Epithelial cell of esophagus (primary cell): ENCODE measurements at places on chromosomes 6 and 20.
A peak's percentile ranks its signal among the peaks of the same experiment; 100 is the strongest.

- DNase-seq: no peak
These were observed 109.7 kb downstream of the AKAP7 start for GRCh38 chr6:131244942-131245341.

- no peak for DNase-seq
These were observed 6.2 kb downstream of the PTPN1 start for GRCh38 chr20:50516180-50516934.

DNA sequence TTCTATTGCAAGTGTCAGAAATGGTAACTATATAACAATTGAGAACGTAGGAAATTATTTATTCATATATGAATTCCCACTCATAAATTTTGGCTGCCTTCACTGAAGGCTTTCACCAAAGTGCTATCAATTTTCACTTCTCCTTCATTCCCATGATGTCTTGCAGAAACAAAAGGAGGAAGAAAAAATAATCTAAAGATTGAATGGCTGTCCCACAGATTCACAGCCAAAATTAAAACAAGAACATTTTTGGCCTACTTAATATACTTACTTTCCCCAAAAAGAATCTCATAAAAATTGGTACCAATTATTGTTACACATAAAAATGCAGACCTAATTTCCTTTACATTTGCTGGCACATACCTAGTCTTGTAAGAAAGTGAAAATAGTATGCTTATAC is 616.1 kb downstream of the CD109 start:
- no peak for DNase-seq

DNA sequence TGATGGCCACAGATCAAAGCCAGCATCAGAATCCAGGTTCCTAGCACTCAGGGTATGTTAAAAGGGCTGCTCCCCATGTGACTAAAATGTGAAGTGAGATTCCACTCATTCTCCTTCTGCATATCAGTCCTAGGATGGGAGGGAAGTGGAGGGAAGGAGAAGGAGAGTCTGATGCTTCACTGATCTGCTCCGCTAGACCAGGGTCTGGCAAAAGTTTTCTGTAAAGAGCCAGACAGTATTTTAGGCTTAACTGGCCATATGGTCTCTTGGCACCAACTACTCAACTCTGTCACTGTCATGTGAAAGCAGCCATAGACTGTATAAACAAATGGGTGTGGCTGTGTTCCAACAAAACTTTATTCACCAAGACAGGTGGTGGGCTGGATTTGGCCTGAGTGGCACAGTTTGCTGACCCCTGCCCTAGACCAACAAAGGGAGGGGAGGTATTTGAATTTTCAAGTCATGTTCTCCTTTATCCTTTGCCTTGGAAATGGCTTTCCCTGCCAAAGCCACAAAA is 22.6 kb downstream of the GHRH start:
- DNase-seq: no peak

DNA sequence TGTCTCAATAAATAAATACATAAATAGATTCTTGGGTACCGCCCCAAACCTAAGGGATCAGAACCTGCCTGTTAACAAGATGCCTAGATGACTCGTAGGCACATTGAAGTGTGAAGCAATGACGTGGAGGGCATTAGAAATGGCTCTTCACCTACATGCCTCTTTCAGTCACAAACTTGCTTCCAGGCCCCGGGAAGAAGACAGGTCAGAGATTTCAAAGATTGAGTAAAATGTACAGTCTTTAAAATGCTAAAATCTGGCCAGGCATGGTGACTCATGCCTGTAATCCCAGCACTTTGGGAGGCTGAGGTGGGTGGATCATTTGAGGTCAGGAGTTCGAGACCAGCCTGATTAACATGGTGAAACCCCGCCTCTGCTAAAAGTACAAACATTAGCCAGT is 480.8 kb upstream of the JARID2 start:
- peak; percentile 68 for DNase-seq

DNA sequence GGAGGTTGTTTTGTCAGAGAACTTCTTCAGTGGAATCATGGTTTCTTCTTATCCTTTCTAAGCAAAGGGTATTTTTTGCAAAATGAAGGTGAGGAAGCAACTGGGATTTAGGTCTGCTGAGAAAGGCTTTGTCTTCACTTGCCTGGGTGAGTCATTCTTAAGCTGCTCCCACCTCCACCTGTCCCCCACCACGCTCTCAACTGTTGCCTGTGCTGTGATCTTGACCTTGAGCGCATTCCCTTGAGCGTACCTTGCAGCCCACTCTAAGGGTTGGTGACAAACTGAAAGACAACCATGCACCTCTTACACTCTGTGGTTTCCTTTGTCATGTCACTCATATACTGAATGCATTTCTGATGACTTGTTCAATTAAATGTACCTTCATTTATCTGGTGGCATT is 641.1 kb downstream of the RNF144B start:
- peak; percentile 11 for DNase-seq

- DNase-seq: no peak
These were observed 36.5 kb downstream of the MYT1 start for GRCh38 chr20:64200740-64201139.

DNA sequence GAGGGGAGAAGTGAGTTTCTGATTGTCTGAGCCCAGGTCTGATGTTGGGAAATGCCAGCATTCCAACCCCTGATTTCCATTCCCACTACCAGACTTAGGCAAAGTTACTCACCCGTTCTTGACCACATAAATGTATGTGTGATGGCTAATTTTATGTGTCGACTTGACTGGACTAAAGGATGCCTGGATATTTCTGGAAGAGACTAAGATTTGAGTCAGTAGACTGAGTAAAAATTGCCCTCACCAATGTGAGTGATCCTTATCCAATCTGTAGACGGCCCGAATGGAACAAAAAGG is 95.8 kb upstream of the TAB2 start:
- no peak for DNase-seq

DNA sequence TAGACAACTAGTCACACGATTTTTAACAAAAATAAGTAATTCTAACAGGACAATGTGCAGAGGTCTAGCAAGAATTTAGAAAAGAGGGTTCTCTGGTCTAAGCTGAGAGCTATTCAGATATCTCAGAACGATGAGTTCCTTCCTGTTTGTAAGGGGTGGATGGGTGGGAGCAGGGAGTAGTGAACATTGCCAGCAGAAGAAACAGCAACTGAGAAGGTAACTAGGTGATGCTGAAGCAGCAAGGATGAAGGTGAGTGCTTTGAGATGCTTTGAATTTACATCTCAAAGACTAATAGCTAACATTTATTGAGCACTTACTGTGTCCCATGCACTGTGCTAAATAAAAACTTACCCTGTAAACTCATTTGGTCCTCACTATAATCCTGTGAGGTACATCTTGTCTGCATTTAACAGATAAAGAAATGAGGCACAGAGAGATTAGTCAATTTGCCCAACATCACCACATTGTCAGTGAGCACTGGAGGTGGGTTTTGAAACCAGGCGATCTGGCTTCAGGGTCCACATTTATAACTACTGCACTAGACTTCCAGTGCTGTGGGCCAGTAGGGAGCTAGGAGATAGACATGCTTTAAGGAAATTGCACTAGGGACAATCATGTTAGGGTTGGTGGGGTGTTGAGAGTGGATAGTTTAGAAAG is 15.7 kb downstream of the BRD2 start:
- no peak for DNase-seq

DNA sequence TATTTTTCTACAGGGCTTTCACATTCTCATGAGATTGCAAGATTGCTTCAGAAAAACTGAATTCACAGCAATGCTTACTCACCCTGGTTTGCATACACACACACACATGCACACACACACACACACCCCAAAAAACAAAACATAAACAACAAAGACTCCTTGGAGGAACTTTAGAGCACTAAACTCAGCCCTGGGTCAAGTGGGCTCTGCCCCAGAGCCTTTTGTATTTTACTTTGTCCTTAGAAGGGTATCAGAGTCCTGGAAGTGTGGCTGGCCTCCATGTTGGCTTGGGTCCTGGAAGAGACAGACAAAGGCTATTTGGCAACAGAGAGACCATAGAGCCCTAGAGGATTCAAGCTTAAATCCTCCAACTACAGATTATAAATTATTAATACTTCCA is 8.0 kb upstream of the CST9 start:
- no peak for DNase-seq

DNA sequence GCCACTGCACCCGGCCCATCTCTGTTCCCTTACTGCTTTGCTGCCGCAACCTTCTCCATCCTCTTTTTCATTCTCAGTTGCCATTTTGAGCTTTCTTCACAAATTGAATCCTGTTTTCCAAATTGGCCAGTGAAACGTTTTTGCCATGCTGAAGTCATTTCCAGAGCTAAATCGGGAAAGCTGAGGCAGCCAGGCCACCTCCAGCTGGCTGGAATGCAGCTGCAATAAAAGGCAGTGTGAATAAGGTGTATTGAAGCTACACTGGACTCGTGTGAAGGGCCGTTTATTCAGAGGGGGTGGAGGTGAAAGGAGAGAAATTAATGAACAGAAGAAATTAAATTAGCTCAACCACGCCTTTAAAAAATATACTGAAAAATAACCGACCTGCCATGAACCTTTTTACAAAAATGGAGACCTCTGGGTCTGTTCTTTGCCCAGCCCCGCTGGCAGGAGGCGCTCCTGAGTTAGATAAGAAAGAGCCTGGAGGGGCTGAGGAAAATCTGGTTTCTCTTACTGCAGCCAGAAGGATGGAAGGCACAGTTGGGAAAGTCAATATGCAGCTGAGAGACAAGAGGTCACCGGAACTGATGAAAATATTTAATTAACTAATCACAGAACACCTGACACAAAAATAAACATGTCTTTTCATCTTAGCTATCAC is 283.9 kb downstream of the FOXC1 start:
- DNase-seq: no peak

DNA sequence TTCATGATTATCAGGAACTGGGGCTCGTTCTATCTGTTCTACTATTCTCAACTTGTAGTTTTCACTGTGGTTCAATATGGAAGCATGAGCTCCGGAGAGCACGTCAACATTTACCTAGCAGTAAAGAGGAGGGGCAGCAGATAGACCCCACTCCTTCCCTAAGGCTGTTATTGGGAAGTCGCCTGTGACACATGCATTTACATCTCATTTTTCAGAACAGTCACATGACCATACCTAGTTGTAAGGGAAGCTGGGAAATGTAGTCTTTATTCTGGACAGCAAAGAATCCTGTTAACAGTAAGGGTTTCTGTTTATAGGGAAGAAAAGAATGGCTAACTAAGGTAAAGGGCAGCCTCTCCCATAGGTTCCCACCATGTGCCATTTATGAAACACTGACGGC is 158.3 kb downstream of the ZFP64 start:
- DNase-seq: no peak

- peak; percentile 86 for DNase-seq
These were observed 41.6 kb downstream of the FAM209B start for GRCh38 chr20:56574531-56575142.

DNA sequence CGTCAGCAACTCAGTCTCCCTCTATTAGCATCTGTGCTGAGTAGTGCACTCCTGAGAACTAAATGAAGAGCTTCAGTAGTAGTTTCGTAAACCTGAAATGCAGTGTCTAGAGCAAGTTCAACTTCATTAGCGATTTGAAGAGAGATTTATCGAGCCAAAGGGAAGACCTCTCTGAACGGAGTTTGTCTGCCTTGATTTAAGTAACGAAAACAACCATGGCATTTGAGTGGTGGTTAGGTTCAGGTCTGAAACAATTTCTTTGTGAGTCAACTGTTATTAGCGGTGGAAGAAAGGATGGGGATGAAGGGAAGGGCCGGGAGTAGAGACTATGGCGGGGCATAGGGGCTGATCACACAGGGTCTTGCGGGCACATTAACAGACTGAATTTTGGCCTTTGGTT is 150.5 kb downstream of the BCAS1 start:
- DNase-seq: no peak

GRCh38 chr6:7970616-7971015 is 60.0 kb upstream of the TXNDC5 start:
- DNase-seq: no peak

GRCh38 chr6:84517741-84518530 is 246.5 kb downstream of the TBX18 start:
- no peak for DNase-seq

DNA sequence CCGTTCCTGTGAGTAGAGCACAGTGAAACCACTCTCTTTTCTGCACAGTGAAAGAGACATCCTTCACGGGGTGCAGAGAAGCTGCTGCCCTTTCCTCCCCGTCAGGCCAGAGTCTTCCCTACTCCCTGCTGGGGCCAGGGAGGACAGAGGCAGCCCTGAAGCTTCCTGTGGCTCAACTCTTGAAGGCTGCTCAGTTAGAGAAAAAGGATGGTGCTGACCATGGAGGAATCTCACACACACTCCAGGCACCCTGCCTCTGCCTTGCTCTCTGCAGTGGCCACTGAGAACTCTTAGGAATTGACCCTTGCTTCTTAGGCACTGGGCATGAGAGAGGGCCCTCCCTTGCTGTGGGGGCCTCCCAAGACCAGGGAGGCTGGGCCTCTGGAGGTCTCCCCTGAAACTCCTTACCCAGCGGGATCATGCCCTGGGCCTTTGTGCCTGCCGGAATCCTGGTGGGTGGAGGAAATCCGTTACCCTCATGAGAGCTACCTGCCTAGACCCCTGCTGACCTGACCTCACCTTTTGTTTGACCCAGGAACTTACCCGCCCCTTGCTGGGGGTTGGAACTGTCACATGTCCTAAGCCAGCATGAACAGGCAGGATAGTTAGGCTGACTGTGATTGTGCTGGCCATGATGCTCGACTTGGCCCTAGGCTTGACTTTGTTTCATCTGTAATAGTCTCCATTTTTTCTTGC is 65.0 kb upstream of the CD93 start:
- DNase-seq: no peak

DNA sequence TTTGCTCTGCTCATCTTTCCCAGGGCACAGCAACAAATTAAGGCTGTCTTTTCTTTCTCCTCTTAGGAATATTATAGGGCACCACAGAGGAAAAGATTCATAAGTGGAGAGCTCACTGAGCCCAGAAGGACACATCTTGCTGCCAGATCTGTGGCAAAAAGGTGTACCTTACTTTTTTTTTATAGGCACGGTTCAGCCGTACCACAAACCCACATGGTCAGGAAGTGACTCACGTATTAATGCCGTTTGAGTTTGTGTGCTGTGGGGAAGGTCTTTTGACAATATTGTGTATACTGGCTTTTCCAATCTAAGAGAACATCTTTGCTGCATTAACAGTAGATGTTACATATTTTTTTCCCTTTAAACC is 28.4 kb downstream of the PAQR8 start:
- DNase-seq: peak; percentile 67

- DNase-seq: no peak
These were observed 224.5 kb downstream of the FOXC1 start for GRCh38 chr6:1834207-1834606.

GRCh38 chr20:5090191-5090590 is 29.6 kb downstream of the PCNA start:
- DNase-seq: no peak

DNA sequence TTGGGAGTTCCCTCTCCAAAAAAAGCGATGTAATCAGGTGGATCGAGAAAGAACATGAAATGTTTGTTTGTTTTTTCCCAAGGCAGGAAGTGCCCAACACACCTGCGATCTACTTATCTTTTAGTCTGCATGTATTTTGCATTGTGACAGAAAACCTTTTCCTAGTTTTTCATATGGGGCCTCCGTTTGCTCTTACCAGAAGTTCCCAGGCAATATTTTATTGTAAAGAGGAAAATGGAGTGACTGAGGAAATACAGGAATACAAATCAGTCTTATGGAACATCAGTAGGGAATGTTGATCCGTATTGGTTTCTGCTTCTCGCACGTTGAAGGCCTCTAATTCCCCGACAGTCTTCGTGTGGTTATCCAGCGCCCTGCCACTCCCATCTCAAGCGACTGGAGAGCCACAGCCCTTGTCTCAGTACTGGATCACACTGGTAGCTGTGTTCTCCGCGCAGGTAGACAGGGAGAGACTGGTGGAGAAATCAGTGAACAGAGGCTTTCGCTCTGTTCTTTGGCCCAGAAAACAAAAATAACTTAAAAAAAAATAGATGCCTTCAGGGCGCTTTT is 107.4 kb downstream of the TRIM27 start:
- no peak for DNase-seq

- DNase-seq: no peak
These were observed 128.9 kb downstream of the GMDS start for GRCh38 chr6:2116496-2116895.
